ENCODE measurements at places on chromosomes 7 and 10. TPM values are rescaled to one million over a fixed set of nuclear protein-coding genes. Genes with fewer than 3 reads are reported as not detected.

DNA sequence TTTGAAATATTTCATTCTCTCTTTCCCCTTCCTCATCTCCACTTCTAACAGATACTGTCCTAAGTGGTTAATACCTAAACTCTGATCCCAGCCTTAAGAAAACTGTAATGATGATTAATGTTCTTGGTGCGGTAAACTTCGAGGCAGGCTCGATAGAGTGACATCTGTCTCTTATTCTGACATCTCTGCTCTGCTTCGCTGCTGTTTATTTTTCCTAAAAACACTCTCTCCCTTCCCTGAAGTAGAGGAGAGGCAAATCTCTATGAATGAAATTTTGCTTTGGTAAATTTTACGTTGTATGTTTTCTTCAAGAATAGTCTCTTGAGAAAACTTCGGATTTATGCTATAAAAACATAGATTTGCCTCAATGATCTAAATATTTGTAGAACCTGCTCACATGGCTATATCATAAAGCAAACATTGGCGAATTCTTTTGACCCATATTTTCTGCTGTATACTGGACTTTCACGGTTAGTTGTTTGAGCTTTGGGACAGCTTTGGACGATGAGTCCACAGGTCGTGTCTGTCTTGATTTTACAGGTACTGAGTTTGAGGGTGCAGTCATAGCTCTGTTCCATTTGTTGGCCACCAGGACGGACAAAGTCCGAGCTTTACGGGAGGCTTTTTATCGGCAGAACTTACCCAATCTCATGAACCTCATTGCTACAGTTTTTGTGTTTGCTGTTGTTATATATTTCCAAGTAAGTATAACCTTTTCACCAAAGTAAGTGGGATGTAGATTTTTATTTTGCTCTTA lies 27.1 kb downstream of the SEC61A2 start:
- H3K4me1 ChIP-seq, result peaks cover 2% of the 10 kb centered on the region
- no peak for DNase-seq
- peaks cover 18% of the 10 kb centered on the region for H3K36me3 ChIP-seq

The POLL gene
- total RNA-seq, result 21.2 TPM

The HMX2 gene
- total RNA-seq, result not detected

- no peaks in the 10 kb centered on the region for H3K27me3 ChIP-seq
- peaks cover 22% of the 10 kb centered on the region for H3K36me3 ChIP-seq
- peaks cover 37% of the 10 kb centered on the region for H3K4me1 ChIP-seq
- H3K27ac ChIP-seq, result peak overlapping the region; percentile 93
- no peak for DNase-seq
Measured at GRCh38 chr10:78028438-78029268, 662 bp downstream of the POLR3A start.

GRCh38 chr7:1369916-1370657 lies 89.2 kb downstream of the MICALL2 start:
- H3K36me3 ChIP-seq, result peaks cover 4% of the 10 kb centered on the region
- DNase-seq, result peak; percentile 68
- H3K27me3 ChIP-seq, result peaks cover 61% of the 10 kb centered on the region
- no peaks in the 10 kb centered on the region for H3K4me1 ChIP-seq
- H3K27ac ChIP-seq, result no peak overlapping the region

The WDR86 gene
- not detected for total RNA-seq

GRCh38 chr10:100899171-100899570 lies 13.6 kb upstream of the SLF2 start:
- H3K27me3 ChIP-seq, result peaks cover 14% of the 10 kb centered on the region
- DNase-seq, result no peak
- no peak overlapping the region for H3K4me3 ChIP-seq
- no peaks in the 10 kb centered on the region for H3K36me3 ChIP-seq
- no peak overlapping the region for H3K27ac ChIP-seq
- no peaks in the 10 kb centered on the region for H3K4me1 ChIP-seq

The ZNF365 gene
- 5.2 TPM for total RNA-seq

- no peak for DNase-seq
- H3K4me3 ChIP-seq, result no peak overlapping the region
- H3K27ac ChIP-seq, result no peak overlapping the region
- H3K36me3 ChIP-seq, result peaks cover 4% of the 10 kb centered on the region
- H3K4me1 ChIP-seq, result no peaks in the 10 kb centered on the region
Measured at GRCh38 chr7:63900394-63901203, 98.0 kb upstream of the ZNF722 start.

The PRSS1 gene
- not detected for total RNA-seq

- DNase-seq, result no peak
- H3K4me1 ChIP-seq, result peaks cover 36% of the 10 kb centered on the region
- H3K27ac ChIP-seq, result no peak overlapping the region
- H3K27me3 ChIP-seq, result no peaks in the 10 kb centered on the region
- no peak overlapping the region for H3K4me3 ChIP-seq
Measured at GRCh38 chr10:89550509-89550908, 15.1 kb upstream of the SLC16A12 start.

GRCh38 chr10:35928748-35929147 lies 286.7 kb upstream of the FZD8 start:
- no peak overlapping the region for H3K27ac ChIP-seq
- peaks cover 56% of the 10 kb centered on the region for H3K4me1 ChIP-seq
- no peaks in the 10 kb centered on the region for H3K27me3 ChIP-seq
- DNase-seq, result no peak

The SEC61A2 gene
- total RNA-seq, result 8.2 TPM

All from chondrocyte (in vitro differentiated cells).